Endothelial cell of coronary artery (primary cell): ENCODE measurements at places on chromosomes 7 and 10. TPM values are rescaled to one million over a fixed set of nuclear protein-coding genes. Genes with fewer than 3 reads are reported as not detected.

The CLCN1 gene
- total RNA-seq: not detected in 2 replicates

The CHN2 gene
- total RNA-seq: under 0.01 and 0.56 TPM in 2 replicates

The COL28A1 gene
- not detected in 2 replicates for total RNA-seq

The MYO3A gene
- not detected in 2 replicates for total RNA-seq

The H2BK1 gene
- total RNA-seq: not detected in 2 replicates

The PDZD7 gene
- total RNA-seq: 0.27 and 0.85 TPM in 2 replicates

The IFIT1 gene
- total RNA-seq: 1.1 and 1.8 TPM in 2 replicates

The FFAR4 gene
- total RNA-seq: not detected in 2 replicates
